Stimulated activated CD8-positive, alpha-beta memory T cell treated with anti-CD3 and anti-CD28 coated beads, Interleukin-7, amount 100 ng/mL, for 48 hours (primary cell): ENCODE measurements at places on chromosomes 11 and 22.

GRCh38 chr11:104306862-104307474 lies 143.0 kb upstream of the PDGFD start:
- no peak for DNase-seq

GRCh38 chr22:22061085-22062077 lies 78.8 kb upstream of the TOP3B start:
- no peak for DNase-seq

GRCh38 chr11:44451706-44452105 lies 113.8 kb upstream of the CD82 start:
- DNase-seq: no peak

DNA sequence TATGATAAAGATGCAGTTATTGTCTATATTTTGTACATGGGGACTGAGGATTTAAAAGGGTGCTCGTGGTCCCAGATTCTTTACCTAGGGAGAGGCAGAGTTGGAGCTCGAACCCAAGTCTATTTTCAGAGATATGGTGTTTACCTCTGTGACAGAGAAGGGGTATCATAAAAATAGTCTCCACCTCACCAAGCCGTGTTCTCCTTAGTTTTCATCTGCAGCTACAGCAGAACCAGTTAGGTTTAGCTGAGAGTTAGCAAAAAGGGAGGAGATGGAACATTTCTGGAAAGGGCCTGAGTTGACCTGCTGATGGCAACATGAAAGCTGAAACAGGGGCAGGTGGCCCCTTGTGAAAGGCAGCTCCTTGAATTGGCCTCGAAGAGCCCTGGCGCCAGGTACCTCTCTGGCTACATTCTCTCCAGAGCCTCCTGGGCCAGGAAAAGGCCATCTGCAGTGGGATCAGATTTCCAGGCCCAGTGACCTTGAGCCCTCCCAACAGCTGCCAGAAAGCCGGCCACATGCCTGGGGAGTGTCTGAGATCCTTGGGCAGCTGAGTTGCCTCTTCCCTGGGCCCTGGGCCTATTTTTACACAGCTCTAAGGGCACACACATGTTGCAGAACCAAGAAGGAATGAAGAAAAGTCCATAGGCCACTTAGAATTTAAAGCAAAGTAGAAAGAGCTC lies 136.6 kb downstream of the NAV2 start:
- DNase-seq: no peak

- DNase-seq: no peak
Observed at GRCh38 chr11:9053316-9054035, 37.9 kb downstream of the SCUBE2 start.

DNA sequence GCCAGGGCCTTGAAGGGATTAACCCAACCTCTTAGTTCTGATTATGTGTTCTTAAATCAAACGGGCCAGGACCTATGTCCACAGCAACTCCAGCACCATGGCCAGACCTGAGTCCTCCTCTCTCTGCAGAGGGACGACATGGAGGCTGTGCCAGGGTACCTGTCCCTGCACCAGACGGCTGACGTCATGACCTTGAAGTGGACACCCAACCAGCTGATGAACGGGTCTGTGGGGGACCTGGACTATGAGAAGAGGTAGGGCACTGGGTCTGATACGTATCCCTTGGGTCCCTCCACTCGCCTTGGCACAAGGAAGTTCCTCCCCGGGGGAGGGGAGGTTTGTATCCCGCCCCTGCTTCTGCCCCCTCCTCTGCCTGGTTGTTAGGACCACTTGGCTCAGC lies 53.6 kb downstream of the SGSM1 start:
- DNase-seq: no peak

DNA sequence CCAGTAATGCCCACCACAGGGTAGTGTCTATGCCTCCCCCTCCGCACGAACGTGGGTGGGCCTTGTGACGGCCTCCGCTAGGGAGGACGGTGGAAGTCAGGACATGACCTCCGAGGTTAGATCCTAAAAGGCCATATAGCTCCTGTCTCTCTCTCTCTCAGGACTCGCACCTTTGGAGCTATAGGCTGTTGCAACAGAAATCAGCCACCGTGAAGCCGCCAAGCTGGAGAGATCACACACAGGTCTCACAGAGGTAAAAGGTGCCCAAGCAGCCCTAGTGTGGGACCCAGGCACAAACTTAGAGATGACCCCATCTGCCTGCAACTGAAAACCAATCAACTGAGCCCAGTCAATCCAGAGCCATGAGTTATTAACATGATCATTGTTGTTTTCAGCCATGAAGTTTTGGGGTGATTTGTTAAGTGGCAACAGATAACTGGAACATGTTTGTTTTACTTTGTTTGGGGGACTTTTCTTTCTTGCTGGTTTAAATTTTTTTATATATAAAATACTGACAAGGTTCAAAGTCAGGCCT lies 7.4 kb upstream of the NAP1L4 start:
- no peak for DNase-seq

GRCh38 chr22:36329254-36330078 lies 58.3 kb downstream of the MYH9 start:
- peak; percentile 92 for DNase-seq

GRCh38 chr11:8867931-8868631 lies 42.9 kb upstream of the AKIP1 start:
- no peak for DNase-seq

DNA sequence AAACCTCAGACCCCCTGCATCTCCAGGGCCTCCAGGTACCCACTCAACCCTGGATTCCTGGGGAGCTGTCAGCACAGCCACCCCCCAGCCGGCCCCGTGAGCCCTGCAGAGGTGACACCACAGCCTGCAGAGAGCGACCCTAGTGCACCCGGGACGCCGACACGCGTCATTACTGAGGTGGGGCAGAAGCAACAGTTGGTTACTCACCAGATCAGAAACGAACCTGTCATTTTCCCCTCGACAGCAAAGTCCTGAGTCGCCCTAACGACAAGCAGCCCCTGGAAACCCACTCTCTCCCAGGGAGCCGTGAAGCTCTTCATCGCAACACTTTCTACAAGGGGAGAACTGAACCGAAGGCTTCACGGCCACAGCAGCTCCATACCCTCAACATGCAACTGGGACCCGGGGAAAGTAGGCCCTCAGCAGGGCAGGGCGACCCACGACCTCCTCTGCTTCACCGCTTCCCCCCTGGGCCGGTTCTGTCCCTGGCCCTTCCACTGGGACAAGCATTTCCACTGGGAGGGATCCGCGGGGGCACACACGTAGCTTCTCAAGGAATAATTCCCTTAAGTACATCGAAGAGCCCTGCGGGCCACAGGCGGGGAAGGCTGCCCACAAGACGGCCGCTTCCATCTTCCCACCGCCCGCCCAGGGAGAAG lies 1.6 kb downstream of the BRD1 start:
- DNase-seq: peak; percentile 35

DNA sequence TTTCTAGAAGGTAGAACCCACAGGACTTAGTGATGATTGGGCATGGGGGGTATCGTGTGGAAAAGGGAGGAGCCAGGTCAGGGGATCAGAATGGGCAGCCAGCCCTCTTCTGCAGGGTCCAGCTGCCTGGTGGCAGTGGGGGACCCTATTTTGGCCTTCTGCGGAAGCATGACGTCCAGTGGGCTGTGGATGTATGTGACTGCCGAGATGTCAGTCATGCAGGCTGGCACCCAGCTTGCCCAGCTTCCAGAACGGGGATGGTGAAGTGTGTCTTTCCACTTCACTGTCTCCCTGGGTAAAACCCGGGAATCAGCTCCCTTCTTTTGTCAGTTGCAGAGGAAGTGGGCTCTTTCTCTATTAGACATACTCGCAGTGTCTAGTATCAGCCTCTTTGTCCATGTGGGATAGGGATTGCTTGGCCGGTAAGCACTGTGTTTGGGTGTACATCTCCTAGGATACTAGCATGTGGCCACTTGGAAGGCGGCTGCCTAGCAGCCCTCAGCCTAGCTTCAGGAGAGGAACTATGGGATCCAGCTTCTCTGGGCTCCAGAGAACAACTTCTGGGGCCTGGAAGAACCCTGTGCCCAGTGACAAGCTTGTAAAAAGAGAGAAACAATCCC lies 51.4 kb downstream of the GRIK4 start:
- DNase-seq: no peak

GRCh38 chr11:44992181-44992582 lies 41.5 kb upstream of the TP53I11 start:
- DNase-seq: no peak

DNA sequence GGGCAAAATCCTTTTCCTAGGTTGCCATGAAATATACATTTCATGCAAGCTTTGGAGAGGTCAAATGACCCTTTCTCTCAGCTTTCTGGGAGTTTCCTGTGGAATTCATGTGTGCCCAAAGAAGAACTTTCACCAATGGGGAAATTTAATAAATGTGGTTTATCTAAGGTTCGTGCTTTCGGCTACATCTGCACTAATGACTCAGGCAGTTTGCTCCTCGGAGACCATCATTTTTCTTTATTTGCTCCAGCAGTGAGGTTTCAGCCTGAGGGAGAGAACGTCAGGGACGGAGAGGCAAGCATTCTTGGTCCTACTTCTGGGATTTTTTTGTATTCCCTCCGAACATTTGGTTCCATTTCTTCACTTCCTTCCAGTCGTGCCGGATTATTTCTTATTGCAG lies 85.2 kb downstream of the FLI1 start:
- DNase-seq: no peak

- DNase-seq: no peak
Observed at GRCh38 chr11:68837583-68838571, 3.8 kb downstream of the CPT1A start.

DNA sequence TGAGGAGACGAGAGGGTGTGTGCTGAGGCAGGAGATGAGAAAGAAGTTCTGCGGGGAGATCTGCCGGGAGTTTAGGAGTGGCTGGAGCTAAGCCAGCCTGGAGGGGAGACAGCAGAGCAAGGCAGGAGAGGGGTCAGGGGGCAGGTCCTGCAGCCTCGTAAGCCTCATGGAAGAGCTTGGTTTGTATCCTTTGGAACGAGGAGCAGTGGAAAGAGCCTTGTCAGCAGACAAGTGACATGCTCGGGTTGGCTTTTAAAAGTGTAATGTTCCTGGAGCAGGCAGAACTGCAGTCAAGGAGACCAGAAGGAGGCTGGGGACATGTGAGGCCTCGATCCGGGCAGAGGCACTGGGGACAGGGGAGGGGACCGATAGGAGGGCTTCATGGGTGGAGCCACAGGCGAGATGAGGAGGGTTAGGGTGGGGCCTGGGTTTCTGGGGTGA lies 21.4 kb upstream of the TUB start:
- no peak for DNase-seq

DNA sequence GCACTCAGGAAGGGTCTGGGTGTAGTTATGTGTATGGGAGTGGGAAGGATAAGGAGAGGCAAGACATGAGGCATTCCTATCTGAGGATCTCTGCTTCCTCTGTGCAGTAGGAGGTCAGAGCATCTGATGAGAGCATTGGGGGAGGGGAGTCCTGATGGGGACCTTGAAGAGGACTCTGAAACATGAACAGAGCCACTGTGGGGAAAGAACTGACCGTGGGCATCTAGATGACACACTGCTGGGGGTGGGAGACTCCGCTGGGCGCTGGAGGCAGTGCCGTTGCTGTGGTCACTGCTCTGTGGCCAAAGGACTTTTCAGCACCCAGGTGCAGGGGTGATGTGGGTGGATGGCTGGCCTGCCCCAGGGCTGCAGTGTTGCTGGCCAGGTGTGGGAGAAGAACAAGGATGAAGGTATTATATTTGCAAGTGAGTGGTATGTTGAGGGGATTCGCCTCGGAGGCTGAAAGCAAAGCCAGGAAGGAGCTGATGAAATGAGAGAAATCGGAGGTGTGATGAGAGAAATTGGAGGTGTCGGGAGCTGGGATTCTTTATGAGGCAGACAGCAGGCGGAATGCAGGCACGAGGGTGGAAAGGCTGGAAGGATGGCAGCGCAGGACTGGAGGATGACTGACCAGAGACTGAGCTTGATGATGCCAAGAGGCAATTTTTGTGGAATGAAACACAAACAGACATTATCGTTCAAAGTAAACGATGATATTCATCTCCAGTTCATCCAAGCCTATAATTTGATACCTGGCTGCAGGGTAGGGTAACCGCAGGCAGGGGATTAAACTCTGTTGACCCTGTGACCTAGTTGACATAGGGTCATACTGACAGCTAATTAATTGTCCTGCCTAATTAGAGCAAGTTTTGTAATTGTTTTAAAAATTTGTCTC lies 19.4 kb upstream of the TMPRSS4 start:
- no peak for DNase-seq

DNA sequence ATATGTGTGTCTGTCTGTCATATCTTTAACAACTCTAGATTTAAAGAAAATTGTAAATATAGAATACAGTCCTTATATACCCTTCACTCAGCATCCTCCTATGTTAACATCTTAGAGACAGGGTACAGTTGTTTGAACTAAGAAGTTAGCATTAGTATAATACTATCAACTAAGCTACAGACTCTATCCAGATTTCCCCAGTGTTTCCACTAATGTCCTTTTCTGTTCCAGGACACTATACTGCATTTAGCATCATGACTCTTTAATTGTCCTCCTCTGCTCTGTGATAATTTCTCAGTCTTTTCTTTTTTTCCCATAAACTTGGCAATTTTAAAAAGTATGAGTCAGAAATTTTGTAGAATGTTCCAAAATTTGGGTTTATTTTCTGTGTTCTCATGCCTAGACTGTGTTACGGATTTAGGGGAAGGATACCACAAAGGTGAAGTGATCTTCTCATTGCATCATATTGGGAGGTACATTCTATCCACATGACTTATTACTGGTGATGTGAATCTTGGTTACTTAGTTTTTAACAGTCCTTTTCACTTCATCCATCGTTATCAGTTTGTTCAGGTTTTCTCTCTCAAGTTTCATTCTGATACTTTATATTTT lies 168.4 kb downstream of the SBF2 start:
- no peak for DNase-seq

DNA sequence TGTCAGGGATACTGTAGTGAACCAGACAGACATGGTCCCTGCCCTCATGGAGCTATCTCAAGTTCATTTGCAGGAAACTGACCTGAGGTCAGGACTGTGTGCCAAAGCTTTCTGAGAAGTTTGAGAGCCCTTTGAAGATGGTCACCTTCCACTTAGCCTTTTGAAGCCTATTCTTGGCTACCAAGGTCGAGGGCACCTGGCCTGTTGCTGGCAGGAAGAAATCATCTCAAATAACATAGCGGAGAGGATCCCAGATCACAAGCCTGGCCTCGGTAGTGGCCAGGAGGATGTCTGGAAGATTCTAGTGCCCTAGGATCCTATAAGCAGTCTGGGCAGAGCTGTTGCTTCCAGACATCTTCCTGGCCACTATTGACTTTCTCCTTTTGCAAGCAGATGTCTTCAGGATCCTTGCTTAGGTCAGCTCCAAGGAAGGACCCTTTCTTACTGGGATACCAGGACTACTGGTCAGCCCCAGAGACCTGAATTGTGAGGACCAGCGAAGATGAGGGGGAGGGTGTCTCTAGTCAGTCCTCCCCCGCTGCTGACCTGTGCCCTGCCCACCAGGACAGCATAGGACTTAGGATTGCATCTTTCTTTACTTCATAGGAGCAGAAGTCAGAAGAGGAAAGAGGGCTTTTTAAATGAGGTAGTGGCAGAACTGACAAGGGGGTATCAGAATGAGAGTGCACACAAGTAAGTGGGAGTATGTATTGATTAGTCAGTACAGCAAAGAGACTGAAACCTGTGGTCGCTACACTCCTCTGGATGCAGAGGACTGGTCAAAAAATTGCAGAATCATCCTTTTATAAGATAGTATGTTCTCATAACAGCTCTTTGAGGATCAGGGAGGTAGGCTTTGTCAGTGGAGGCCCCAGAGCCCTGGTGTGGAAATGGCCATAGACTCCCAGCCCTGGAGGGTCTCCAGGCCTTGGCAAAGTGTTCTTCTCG lies 94.8 kb downstream of the TEAD1 start:
- DNase-seq: no peak

GRCh38 chr11:5460983-5461621 lies 12.0 kb downstream of the OR51I2 start:
- DNase-seq: no peak
